ENCODE measurements at places on chromosomes 12 and 14.

DNA sequence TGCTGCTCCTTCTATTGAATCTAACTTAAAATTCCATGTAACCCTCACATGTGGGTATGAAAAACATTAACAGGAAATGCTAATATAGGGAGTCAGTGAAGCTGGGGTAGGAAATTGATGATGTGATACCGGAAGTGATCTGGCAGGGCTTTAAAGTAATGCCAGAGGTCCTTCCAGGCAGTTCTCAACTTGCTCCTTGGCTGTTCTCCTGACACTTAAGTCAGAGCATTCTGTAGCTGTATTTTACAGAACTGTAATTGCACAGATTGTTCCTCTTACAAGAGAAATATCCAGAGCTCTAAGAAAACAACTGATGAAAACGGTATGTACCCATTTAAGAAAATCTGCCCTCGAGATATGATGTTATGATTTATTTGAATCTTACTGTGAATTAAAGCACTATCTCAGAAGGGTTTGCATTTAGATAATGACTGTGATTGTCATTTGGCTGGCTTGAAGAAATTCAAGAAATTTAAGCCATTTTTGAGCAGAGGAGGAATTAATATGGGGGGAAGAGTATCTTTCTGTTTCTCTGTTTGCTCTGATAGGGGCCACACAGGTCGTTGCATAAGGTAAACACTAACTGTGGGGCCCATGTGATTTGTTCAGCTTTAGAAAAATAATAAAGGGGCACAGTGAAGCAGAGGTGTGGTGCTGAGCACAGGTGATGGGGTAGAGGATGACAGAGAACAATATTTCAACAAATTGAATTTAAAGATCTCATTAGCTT is 88.4 kb downstream of the BBS10 start:
- no peak for DNase-seq

DNA sequence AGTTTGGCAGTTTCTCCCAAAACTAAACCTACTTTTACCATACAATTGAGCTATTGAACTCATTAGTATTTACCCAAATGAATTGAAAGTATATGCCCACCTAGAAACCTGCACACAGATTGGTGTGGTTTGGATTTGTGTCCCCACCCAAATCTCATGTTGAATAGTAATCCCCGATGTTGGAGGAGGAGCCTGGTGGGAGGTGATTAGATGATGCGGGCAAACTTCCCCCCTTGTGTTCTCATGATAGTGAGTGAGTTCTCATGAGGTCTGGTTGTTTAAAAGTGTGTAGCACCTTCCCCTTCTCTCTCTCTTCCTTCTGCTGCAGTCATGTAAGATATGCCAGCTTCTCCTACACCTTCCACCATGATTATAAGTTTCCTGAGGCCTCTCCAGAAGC is 4.0 kb upstream of the KRT6C start:
- DNase-seq = no peak

DNA sequence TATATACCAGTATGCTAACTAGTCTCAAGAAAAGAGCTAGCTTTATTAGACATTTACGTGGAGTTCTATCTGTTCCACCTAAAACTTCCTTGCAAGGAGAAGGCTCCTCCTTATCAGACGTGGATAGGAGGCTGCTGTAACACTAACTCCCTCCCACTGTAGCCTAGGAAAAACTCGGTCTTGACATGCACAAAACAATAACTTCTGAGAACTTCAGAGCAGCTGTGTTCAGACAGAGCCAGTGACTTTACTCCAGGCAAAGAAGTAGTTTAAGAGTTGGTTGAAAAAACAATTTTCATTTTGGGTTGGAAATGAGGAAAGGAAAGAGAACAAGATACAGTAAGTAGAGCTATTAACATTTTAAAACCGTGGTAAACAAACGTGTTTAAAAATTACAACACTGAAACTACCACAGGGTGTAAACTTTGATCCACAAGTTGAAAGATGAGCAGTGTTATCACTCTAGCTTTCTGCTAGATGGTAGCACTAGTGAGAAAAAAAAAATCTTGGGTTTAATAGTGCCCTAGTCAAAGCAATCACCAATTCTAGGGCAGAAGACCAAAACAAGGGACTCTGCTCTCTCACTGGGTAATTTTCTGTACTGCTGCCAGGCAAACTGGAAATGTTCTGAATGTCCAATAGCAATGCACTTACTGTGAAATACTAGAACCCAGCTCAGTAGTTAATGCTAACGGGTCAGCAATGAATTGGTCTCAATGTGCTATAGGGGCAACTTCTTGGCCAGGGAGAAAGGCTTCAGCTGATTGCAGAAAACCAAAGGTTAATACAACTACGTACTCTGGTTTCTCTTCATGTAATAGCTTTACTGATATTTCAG is 2.4 kb downstream of the ATF7 start:
- no peak for DNase-seq

DNA sequence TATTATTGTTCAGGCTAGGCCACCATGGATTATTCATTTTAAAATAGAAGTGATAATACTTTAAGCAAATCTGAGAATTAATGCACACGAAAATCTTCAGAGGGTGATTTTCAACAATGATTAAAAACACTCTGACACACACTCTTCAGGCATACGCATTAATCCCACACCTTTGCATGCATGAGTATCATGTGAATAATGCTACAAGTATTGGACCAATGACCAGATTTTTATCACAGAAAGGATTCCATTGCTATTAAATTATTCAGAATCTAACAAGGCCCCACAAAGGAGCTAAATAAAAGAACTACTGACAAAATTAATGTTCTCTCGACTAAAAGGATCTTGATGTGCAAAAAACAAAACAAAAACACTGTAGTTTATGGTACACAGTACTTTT is 11.1 kb downstream of the EPS8 start:
- DNase-seq = no peak

- DNase-seq = no peak
Measured at GRCh38 chr14:83463500-83464098, 1929.9 kb upstream of the SEL1L start.

GRCh38 chr12:43402436-43402835 is 149.6 kb downstream of the ADAMTS20 start:
- no peak for DNase-seq

DNA sequence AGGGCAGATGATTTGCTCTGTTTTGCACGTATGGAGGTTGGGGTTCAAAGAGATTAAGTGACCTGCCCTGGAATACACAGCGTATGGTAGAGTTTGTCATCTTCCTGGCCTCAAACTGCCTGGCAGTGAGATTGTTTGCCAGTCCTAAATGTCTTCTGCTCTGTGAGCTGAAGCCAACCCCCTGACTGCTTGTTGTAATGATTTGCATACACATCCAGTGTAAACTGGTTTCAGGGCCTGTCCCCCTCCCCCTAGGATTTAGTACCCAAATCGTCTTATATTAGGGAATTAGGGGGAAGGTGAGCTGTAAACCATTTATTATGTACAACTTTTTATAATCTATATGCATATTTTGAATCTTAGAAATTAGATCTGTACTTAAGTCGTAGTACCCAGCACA is 38.4 kb downstream of the AKAP3 start:
- DNase-seq = no peak

DNA sequence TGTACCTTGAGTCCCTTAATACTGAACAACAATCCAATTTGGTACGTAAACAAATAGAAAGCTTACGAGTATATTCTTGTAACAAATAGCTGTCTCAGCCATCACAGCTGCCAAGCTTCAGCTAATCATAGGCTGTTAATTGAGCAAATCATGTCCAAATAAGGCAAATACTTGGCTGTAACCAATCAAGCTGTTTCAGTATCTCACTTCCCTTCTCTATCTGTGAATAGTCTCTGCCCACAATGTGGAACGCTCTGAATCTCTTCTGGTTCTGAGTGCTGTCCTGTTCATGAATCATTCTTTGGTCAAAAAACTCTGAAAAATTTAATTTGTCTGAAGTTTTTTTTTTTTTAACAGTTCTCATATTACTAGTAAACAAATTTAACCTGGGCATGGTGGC is 5.8 kb upstream of the NEMF start:
- no peak for DNase-seq

DNA sequence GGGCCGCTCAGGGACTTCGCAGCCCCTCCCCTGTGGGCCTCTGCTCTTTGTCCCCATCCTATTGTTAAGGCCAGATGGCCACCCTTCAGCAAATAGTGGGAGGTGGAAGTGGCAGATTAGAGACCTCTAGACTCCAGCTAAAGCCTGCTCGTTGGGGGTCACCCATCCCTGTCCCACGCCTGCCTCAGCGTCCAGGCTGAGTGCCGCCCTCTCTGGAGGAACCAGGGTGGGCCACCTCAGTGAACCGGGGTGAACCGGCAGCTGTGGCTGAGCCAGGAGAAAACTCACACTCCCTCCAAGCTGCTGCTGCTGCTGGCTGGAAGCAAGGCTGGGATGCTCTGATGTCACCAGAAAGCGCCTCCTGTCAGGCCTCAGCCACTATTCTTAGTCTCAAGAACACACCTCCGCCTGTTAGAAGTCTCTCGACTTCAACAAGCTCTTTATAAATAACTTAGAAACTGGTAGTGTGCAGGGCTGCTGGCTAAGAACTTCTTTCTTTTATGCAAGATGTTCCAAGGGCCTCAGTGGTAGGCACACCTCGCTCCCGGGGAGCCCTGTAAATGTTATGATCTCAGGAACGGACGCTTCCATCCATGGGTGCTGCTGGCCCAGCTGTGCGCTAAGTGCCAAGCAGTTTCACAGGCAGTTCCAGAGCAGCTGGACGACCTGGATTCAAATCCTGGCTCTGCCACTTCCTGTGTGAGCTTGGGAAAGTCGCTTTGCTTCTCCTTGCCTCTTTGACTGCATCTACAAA is 19.8 kb upstream of the TESC start:
- DNase-seq = peak; percentile 35

- DNase-seq = no peak
Measured at GRCh38 chr12:27619308-27619707, 76.9 kb upstream of the REP15 start.

GRCh38 chr14:34498684-34499412 is 36.8 kb upstream of the SPTSSA start:
- peak; percentile 42 for DNase-seq

- DNase-seq = no peak
Measured at GRCh38 chr14:47674148-47674542, 1.3 kb downstream of the MDGA2 start.

DNA sequence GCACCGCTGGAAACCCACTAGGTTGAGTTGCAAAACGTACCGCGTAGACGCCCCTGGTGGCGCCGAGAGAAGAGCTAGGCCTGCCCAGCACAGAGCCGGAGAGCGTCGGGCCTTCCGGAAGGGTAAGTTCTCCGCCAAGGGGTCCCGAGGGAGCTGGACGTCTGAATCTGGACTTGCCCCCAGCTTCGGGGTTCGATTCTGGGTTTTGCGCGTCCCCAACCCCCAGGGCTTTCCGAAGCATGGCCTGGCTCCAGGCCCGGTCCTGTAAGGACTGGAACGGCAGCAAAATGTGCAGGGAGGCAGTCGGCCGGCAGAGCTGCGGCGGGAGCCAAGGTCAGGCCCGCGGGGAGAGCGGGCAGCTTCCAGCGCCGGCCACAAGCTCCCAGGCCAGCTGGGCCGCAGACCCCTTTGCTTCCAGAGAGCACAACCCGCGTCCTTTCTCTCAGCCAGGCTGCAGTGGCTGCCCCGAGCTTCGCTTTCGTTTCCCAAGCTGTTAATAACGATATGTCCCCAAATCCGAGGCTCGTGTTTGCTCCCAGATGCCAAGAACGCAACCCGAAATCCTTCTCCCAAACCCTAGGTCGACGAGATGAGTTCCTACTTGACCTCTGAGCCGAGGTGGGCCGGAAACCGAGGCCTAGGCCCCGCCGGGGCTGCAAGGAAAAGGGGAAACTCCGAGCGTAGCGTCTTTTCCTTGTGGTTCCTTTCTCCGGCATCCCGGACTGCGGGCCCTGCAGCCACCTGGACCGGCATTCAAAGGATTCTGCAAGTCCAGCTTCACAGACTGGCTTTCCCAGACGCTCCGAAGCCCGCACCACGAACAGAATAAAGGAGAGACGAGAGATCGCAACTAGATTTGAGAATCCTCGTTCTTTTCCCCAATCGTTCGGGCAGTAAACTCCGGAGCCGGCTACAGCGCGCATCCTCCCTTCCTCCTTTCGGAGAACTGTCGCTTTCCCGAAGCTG is 3.2 kb upstream of the TBX5 start:
- no peak for DNase-seq

GRCh38 chr12:4119157-4119761 is 154.3 kb upstream of the CCND2 start:
- no peak for DNase-seq

DNA sequence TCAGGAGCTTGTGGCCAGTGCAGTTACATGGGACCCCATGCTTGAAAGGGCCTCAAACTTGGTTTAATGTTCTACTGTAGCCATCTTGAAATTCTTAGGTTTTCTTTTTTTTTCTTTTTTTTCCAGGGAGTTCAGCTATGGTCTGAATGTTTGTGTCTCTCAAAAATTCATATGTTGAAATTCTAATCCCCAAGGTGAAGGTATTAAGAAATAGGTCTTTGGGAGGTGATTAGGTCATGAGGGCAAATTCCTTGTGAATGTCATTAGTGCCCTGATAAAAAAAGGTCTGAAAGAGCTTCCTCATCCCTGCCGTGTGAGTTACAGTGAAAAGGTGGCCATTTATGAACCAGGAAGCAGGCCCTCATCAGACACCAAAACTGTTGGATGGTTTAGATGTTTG is 324.1 kb downstream of the C12orf75 start:
- no peak for DNase-seq

- no peak for DNase-seq
Measured at GRCh38 chr12:958588-959123, 9.2 kb upstream of the RAD52 start.

DNA sequence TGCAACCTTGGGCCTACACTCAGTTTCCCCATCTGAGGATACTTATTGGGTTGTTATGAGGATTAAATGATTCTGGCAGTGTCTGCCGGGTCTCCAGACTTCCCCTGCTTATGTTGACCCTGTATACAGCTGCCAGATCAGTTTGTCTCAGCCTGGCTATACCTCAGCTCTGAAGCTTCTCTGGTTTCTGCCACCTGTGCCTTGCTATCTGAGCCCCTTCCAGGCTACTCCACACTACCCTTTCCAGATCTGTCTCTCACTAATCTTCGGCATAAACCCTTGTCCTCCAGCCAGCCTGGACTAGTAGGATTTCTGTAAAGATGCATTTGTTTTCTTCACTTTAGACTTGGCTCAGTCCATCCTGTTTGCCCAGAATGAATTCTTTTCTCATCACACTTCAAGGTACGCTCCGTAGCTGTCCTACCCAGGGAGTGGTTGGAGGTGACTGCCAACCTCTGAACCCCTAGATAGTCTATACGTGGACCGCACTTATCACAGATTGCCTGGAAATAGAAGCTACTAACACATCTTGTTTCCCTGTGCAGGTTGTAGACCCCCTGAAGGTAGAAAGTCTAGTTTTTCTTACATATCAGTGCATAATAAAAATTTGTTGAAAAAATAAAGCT is 422.4 kb downstream of the RAD51B start:
- no peak for DNase-seq

GRCh38 chr12:41942354-41942753 is 202.3 kb downstream of the GXYLT1 start:
- DNase-seq = no peak

Data from DMS79 treated with DMSO at 0.1 percent for 48 hours (cell line).